ENCODE measurements at places on chromosomes 16 and 17. TPM values are rescaled to one million over a fixed set of nuclear protein-coding genes. Genes with fewer than 3 reads are reported as not detected.

The MOSMO gene
- 11.4 TPM for total RNA-seq

The ZNF385C gene
- total RNA-seq, result 0.78 TPM

The RNF112 gene
- 1.6 TPM for total RNA-seq

The KRTAP2-3 gene
- not detected for total RNA-seq

The NPIPA3 gene
- 3.2 TPM for total RNA-seq
